ENCODE measurements at places on chromosomes 1 and 21.

DNA sequence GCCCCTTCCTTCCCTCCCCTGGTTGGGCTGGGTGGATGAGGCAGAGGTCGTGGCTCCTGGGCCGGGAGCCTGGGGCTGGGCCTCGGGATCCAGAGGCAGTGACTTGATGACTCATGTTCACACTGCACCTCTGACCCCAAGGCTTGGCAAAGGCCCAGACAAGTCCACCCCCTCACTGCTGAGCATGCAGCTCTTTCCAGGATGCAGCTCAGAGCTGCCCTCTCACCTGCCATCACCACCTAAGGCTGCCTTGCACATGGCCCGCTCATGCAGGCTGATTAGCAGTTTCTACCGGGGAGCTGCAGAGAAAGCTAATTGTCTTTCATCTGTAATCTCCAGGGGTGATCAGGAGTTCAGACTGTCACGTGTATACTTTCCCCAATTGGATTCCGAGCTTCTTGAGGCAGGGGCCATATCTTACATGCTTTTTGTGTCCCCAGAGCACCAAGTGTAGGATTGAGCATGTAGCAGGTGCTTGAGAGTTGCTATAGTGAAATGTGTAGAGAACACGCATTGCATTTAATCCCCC, 62.1 kb downstream of the LRRN2 start:
- no peak for DNase-seq

DNA sequence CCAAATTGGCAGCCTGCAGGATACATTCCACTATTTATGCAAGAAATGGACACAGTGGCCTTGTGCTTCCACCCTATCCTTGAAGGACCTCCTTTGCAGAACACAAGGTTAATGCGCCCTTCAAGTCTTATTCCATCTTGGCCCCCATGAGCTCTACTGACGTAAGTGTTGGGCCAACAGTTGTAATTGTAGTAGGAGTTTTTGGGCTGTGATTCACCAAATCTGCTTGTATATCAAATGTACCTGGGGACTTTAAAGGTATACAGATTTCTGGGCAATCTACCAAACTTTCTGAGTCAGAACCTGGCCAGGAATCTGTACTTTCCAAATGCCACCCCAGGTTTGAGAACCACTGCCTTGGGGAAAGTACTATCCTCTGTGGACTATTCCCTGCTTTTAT, 100.9 kb upstream of the MARK1 start:
- DNase-seq, result no peak

GRCh38 chr1:108556499-108556898, 3.4 kb upstream of the EEIG2 start:
- DNase-seq, result no peak

GRCh38 chr1:9714257-9714718, 62.8 kb downstream of the PIK3CD start:
- DNase-seq, result no peak

DNA sequence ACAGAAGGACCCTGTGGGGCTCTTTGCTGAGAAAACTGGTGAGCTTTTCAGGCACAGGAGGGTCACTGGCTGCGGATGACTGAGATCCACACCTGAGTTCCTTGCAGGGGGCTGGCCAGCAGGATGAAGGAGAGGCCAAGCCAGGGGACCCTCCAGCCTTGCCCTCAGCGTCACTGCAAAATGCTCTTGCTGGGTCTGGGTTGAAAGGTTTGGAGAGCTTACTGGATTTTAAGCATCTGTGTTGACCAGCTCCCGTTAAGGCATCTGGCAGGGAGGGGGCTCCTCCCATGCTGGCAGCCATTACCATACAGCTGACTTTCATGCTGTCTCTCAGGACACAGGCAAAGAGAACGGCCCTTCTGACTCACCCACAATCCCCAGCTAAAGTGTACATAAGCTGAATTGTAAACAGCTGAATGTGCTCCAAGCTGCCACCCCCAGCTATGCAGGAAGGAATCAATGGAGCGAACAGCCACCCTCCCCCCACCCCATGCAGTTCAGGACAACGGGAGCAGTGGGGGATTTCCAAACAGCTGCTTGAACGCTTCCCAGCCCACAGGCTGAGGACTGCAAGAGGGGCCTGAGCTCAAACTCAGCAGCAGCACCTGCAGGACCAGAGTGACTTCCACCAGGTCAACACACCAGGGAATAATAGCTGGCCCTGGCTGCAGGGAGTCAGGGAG, 21.3 kb upstream of the A3GALT2 start:
- no peak for DNase-seq

- DNase-seq, result no peak
Measured at GRCh38 chr1:157004806-157005205, 40.7 kb downstream of the ARHGEF11 start.

GRCh38 chr21:38505654-38506523, 7.6 kb upstream of the ERG start:
- DNase-seq, result no peak

GRCh38 chr1:47618830-47619229, 181.0 kb downstream of the FOXD2 start:
- DNase-seq, result no peak

DNA sequence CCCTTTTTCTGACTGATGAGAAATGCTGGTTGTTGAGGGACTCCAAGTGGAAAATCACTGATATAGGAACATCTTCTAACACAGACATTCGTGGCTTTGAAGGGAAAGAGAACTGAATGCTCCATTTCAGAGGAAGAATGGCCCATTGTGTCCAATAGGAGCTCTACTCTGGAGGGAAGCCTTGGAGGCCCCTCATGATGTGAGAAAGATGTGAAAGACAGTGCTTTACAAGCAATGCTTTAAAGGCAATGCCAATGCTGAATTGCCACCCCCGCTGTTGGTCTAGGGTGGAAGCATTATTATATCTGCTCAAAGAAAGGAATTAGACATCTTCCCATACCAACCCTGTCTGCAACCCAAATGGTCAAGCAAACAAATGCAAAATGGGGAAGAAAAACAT, 13.7 kb downstream of the NMNAT2 start:
- no peak for DNase-seq

GRCh38 chr1:229318056-229318455, 24.8 kb downstream of the CCSAP start:
- DNase-seq, result no peak

- DNase-seq, result no peak
Measured at GRCh38 chr1:183231545-183231944, 45.5 kb downstream of the LAMC2 start.

DNA sequence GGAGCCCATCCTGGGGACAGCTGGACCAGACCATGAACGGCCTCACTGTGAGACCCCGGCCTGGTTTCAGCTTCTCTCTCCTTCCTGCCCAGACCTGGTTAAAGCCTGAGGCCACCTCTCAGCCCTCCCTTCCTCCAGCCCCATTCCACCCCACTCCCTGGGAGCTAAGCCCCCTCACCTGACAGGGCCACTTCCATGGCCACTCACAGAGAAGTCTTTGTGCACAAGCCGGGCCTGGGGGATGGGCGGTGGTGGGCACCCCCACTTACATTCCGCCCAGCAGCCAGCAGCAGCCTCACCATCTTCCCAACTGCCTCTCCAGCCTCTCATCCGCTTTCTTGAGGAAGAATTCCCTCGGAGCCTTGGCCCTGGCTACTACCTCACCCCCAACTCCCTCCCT, 40.4 kb downstream of the RHBG start:
- DNase-seq, result no peak

- DNase-seq, result no peak
Measured at GRCh38 chr21:33386222-33386784, 16.9 kb upstream of the IFNGR2 start.

- DNase-seq, result no peak
Measured at GRCh38 chr1:9278116-9278515, 14.6 kb upstream of the SPSB1 start.

DNA sequence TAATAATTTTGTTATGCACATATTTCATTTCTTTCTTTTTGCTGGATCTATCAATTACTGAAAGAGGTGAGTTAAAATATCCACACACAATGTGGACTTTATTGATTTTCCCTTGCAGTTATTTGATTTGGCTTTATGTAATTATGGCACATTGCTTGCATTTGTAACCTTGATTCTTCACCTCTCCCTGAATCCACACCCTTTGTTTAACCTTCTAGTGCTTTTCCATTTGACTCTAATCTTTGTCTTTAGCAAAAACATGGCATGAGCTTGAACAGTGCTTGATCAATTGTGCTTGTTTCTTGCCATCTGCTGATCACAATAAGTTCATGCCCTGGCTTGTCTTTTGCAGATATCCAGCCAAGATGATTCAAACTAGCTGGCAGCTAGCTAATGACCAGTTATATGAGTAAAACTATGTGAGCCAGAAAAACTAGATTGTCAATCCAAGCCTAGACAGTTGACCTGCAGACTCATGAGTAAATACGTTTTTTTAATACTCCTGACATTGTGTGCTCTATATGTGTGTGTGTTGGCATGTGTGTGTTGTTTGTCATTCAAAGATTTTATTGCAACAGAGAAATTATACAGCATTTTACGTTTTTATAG, 899.2 kb downstream of the NCAM2 start:
- DNase-seq, result no peak

DNA sequence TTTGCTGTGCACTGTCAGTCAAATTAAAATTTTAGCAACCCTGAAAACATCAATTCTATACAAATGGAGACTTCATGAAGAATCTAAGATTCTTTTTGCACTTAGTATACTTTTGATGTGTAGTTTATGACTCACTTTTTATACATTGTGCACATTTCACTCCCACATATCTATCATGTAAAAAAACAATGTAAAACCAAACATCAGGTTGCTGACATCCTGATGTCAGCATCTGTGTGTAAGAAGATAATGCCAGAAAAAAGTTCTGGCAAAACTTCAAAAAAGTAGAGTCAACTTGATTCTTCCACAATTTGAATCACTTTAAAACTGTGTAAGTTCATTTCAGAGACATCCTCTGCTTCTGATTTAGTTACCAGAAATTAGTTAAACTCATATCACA, 115.7 kb downstream of the CENPF start:
- no peak for DNase-seq

DNA sequence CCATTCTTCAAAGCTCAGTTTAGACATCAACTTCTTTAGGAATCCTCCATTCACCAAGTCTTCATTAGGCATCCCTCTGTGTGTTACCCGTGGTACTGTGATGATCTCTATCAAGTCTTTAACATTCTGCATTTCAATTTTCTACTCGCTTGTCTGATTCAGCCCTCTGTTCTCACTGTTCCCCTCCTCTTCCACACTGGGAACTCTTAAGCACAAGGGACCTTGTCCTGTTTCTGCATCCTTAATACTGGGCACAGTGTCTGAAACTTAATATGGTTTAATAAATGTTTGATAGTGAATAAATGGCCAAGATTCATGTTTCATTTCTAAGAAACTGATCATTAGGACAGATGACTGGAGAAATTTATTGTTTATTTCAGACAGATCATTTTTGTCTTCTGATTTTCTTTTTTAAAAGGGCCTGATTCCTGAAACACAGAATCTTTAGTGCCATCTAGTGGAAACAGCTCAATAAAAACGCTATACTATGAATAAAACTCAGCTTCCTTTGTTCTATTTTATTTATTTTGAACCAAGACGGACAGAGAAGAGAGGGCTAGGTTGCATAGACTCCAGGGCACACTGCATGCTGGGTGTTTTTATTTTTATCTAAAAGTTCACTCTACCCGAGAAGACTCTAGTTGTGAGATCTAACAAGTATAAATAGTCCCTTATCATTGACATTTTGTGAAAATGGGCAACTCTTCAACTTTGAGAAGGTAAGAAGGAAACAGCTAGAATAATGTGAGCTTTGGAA, 7.0 kb upstream of the TRIM45 start:
- no peak for DNase-seq

- no peak for DNase-seq
Measured at GRCh38 chr1:66475940-66476339, 58.0 kb upstream of the SGIP1 start.

GRCh38 chr1:206544562-206545257, 37.4 kb downstream of the RASSF5 start:
- DNase-seq, result peak; percentile 85

GRCh38 chr1:168112673-168113305, 23.9 kb downstream of the GPR161 start:
- no peak for DNase-seq

- no peak for DNase-seq
Measured at GRCh38 chr1:189939967-189940366, 537.7 kb downstream of the BRINP3 start.

GRCh38 chr1:235397733-235398132, 30.5 kb downstream of the TBCE start:
- DNase-seq, result no peak

- DNase-seq, result no peak
Measured at GRCh38 chr1:171160639-171161354, 24.3 kb upstream of the FMO2 start.

DNA sequence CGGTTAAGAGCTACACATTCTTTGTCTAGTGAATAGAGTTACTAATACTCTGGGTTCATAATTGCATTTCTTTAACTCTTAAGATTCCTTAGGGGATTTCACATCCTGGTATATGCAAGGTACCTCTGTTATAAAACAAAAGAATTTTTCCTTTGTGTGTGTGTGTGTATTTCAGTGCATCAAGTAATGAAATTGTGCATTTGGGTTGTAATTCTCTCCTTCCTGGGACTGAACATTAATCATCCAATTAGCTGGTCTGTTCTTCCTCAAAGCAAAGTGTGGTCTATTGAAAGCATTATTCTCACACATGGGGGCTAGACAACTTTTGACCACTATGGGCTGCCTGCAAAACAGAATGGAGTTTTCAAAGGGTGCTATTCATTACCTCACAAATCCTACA, 74.0 kb downstream of the ZC3H11B start:
- DNase-seq, result no peak

DNA sequence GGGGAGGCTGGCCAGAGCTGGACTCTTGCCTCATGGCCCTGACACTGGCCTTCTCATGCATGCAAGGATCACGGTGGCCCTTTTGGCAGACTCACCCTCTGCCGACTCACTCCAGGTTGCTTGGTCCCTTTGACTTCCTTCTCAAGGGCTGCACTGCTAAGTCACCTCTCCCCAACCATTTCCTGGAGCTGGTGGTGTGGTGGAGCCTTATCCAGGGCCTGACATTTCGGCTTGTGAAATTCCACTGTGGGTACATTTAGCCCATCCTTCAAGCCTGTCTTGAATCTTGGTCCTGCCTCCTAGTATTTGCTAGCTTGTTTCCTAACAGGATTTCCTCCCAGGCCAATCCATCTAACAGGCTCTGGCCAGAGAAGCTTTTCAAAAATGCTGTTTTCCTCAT, 52.6 kb upstream of the JUN start:
- no peak for DNase-seq

DNA sequence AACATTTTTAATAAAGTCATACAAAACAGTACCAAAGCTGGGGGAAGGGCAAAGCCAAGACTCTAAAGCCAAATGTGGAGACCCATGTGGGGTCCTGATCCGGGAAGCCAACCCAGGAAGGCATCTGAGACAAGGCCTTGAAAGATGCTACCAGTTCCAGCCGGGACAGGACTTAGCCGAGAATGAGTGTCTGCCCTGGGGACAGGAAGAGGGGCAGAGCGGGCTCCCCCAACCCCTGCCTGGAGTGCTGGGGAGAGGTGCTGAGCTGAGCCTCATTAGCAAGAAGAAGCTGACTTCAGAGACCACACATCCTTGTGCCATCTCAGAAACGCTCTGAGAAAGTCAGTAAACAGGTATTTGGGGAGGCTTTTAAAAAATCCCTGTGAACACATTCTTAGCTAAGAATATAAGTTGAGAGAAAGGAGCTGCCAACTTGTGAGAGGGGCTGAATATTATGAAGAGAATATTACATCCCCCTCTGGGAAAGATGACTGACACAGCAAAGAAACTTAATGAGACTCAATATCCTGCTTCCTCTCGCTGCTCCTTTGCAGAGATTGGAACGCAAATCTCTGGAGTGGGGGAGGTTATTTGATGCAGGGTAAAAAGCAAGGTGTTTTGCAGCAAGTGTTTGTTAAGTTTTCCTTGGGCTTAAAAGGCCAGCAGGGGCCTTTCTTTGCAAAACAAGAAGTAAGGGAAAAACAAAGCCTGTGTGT, 103.3 kb upstream of the KCND3 start:
- no peak for DNase-seq

- DNase-seq, result peak; percentile 17
Measured at GRCh38 chr1:156200044-156200443, 6.1 kb downstream of the SLC25A44 start.
